Brain pericyte (primary cell): ENCODE measurements at places on chromosomes 6 and 20.

DNA sequence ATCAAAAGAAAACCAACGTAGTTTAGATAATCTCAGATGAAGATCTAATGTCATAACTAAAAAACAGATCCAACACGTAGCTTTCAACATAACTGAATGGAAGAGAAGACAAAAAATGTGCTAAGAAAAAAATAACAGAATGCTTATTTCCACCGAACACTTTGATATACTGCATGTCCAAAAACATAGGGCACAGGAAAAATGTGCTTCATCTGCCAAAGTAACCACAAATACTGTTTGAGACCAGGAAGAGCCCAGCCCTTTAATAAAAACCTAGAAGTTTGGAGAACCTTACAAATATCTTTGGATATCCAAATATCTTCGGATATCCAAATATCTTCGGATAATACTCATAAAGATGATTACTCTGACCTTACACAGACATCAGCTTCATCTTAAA lies 19.8 kb downstream of the LAMA4 start:
- DNase-seq, result no peak

- DNase-seq, result no peak
Observed at GRCh38 chr6:148426317-148426977, 83.8 kb downstream of the SASH1 start.

- DNase-seq, result no peak
Observed at GRCh38 chr20:61964675-61965605, 100.7 kb downstream of the TAF4 start.

- no peak for DNase-seq
Observed at GRCh38 chr6:125114248-125114858, 39.2 kb upstream of the TPD52L1 start.

DNA sequence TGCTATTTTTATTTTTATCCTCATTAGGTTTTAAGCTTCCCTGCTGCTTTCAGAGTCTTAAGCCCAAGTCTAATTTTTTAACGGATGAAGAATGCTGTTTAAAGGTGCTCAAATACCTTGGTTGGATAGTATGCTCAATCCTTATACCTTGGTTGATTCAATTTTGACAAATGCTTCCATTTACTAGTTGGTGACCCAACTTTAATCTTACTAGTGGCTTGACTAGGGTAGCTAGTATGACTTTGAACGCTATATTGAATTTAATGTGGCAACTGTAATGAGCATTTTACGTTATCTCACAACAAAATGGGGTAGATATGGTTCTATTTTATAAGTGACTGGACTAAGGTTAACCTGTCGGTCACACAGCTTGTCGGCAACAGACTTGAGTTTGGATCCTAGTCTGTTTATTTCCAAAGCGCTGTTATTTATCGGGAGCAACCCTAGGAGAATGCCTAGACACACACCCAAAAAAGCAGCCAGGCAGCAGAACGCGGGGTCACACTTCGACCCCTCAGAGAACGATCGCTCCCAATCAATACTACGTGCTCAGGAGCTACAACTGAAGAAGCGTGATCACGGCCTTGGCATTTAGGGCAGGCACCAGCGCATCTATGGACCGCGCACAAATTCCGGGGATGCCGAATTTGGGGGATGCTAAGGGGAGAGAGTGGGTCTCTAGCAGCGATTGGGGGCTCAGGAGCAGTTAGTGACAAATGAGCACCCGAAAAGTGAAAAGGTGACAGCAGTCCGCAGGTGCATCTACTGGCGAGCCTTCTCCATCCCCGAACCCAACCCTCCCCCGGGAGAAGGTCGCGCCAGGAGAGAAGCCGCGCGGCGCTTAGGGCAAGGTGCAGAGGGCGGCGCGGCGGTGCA lies 586 bp upstream of the ALDH5A1 start:
- DNase-seq, result no peak

GRCh38 chr20:2001119-2001518 lies 7.3 kb upstream of the PDYN start:
- DNase-seq, result no peak

DNA sequence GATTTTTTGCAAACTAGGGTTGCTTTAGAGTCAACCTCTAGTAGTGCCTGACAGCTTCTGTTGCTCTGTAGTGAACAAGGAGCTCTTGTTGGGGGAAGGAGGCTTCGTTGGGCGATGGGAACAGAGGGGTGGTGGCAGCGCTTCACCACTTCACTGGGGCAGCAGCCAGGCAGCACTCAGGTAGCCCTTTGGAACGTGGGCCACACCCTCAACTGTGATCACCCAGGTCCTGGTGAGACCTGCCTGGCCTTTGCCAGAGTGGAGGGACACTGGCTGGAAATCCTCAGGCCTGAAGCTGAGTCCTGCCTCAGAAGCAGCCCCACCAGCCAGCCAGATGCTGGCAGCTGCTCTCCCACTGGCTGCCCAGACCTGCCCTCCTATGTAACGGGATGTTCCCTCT lies 10.4 kb upstream of the EDN3 start:
- DNase-seq, result no peak

- DNase-seq, result no peak
Observed at GRCh38 chr6:16766836-16767745, 5.8 kb upstream of the ATXN1 start.

- DNase-seq, result no peak
Observed at GRCh38 chr6:150510576-150510975, 89.1 kb upstream of the PLEKHG1 start.

- peak; percentile 60 for DNase-seq
Observed at GRCh38 chr6:31114541-31114878, at the start of gene PSORS1C1. Gene PSORS1C1 (plus strand): TSS chr6:31114800. CDS start chr6:31129633, 14,833 bp downstream.

- DNase-seq, result no peak
Observed at GRCh38 chr20:62508641-62509051, 32.9 kb upstream of the GATA5 start.

- DNase-seq, result no peak
Observed at GRCh38 chr6:18703546-18703945, 316.4 kb downstream of the RNF144B start.

DNA sequence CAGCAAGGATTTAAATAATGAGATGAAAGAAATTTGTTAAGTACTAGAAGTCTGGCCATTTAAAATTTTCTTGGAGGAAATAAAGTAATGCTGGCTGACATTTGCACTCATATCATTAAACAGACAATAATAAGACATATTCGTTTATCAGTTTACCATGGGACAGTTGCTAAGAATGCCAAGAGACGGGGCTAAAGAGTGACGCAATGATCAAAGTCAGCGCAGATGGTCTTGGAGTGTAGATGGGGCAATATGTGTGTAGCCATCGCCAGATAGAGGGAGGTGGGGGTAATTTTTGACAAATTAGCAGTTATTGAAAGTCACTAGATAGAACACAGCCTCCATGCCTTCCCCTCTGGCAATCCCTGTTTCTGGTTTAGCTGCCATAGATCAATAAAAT lies 413.2 kb upstream of the JAG1 start:
- no peak for DNase-seq

- no peak for DNase-seq
Observed at GRCh38 chr6:68657374-68658139, 22.5 kb downstream of the ADGRB3 start.

DNA sequence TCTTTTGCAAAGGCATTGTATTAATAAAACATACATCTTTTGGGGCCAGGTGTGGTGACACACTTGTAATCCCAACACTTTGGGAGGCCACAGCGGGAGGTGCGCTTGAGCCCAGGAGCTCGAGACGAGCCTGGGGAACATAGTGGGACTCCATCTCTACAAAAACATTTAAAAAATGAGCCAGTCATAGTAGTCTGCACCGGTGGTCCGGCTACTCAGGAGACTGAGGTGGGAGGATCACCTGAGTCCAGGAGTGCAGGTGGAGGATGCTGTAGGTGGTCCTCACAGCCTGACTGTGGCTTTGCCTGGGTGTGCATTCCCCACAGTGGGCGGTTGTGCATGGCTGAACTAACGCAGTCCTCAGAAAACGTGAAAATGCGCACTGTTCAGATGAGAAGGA lies 162.5 kb downstream of the DLL1 start:
- DNase-seq, result no peak

GRCh38 chr20:13672690-13673089 lies 34.0 kb upstream of the TASP1 start:
- no peak for DNase-seq

- no peak for DNase-seq
Observed at GRCh38 chr20:61839912-61840778, 225.5 kb downstream of the TAF4 start.

- no peak for DNase-seq
Observed at GRCh38 chr6:105137388-105137787, 42.4 kb downstream of the POPDC3 start.

DNA sequence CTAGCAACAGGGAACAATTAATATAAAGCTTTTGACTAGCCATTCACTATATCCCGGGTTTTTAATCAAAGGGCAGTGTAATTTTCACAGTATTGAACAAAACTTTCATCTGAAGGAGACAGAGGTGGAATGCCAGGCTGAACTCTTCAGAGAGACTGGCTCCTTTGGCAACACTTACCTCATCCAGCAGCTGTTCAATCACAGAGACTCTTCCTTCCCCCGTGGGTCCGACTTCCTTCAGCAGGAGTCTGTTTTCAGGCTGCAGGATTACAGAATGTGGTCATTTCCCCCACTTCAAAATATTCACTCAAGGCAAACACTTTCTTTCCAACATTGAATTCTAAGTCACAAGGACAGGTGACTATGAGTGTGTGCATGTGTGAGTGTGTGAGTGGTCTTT lies 76.6 kb downstream of the DZANK1 start:
- no peak for DNase-seq

DNA sequence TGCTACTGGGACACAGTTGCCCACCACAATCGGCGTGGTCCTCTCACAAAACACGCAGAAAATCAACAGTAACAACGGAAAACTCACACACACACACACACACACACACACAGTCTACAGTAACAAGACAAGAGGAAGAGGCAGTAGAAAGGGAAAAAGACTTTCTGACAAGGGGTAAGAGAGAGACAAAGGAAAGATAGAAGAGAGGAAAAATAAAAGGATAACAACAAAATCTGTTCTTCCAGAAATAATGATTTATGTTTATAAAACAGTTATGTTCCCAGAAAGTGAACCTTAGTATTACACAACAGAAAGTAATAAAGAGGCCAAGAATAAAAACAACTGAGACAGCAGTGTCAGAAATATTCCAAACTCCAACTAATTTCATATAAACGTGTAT lies 2.9 kb downstream of the RANBP9 start:
- no peak for DNase-seq

DNA sequence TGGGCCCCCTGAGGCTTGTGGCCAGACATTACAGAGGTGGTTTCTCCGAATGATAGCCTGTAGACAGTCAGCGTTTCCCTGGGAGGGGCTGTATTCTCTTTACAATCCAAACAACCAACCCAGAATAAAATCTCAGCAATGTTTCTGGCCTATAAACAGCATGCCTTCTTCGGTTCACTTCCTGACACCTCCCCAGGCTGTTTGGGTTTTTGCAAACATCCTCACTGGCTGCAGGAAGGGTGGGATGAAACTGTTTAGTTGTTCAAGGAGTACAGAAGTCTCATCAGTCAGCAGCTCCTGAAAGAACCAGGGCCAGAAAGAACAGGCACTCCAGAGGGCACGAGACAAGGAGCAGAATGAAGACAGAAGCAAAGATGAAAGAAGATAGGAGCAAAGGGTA lies 350.0 kb downstream of the QKI start:
- no peak for DNase-seq

- DNase-seq, result peak; percentile 17
Observed at GRCh38 chr6:67615796-67616195, 1019.3 kb upstream of the ADGRB3 start.
